AG04449 (cell line): ENCODE measurements at places on chromosomes 2 and 18.

- no peak for DNase-seq
These were observed 6.1 kb upstream of the CCDC102B start for GRCh38 chr18:68791801-68792200.

GRCh38 chr2:134178138-134178877 lies 75.6 kb upstream of the MGAT5 start:
- no peak for DNase-seq

- no peak for DNase-seq
These were observed 5.1 kb downstream of the NOL4 start for GRCh38 chr18:34219651-34220050.

DNA sequence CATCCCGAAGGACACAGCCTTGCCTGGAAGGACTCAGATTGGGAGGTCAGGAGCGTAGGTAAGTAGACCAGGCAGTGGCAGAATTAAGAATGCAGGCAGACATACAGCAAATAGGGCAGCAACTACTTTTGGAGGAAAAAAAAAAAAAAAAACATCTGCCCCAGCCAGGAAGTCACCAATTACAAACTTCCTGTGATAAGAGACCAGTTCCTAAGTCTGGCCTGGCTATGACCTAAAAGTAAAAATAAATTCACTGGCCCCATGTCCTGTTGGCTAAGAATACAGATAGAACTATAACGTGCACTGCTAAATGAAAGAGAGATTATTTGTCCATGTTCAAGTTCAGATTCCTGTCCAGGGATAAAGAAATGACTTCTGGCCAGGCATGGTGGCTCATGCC lies 45.2 kb upstream of the NOSTRIN start:
- no peak for DNase-seq

DNA sequence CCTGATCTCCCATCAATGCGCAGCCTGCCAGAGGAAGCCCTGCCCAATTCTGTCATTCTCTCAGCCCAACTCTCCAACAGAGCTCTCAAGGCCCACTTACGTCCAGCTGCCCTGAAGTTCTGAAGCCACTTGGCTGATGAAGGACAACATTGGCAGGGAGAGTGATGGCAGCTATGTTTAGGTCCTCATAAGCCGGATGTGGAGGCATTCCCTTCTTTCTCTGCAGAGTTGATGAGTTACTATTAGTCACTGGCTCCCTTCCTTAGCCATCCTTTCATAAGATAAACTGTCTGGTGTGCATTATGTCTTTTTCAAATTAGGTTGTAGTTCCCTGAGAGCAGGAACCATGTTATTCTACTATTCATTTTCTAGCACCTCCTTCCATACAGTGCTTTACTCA lies 22.5 kb upstream of the TACR1 start:
- peak; percentile 46 for DNase-seq

- peak; percentile 44 for DNase-seq
These were observed 82.4 kb downstream of the TTC32 start for GRCh38 chr2:19819097-19820065.

DNA sequence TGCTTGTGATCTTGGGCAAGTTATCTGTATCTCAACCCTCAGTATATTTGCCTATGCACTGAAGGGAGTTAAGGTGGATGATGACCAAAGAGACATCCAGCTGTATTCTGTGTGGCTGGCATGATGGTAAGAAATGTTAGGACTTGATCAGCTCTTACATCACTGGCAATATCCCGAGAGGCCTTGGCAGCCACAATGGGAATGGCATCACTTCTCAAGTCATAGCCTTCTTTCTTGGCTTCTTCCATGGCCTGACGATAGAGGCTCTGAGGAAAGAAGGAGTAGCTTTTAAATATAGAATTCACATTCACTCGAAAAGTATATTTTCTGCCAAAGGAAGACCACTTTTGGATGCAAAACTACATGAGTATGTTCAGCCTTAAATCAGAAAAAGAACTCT lies 113.5 kb downstream of the NEB start:
- no peak for DNase-seq

DNA sequence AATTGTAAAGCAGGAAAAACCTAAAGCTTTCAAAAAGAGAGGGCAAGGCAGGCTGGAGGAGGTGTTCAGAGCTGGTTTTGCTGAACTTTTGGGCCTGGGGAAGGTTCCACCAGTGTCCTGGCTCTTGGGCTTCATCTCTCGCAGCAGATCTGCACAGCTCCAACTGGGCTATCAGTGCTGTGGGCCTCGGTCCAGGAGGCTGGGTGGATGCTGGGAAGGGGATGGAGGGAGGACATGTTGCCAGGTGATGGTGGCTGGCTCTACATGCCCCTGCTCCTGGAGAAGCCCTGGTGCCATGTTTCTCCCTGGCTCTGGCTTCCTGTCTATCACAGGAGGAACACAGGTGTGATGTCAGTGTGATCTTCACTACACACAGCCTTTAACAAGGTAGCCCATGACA lies 187.1 kb downstream of the SH3RF3 start:
- no peak for DNase-seq

- DNase-seq: peak; percentile 71
These were observed 38.4 kb downstream of the EPAS1 start for GRCh38 chr2:46335391-46336282.

- DNase-seq: no peak
These were observed 123.2 kb downstream of the RTP5 start for GRCh38 chr2:241992753-241993152.
